NCI-H2227 treated with DMSO at 0.1 percent for 48 hours (cell line): ENCODE measurements at places on chromosomes 3 and 15.

DNA sequence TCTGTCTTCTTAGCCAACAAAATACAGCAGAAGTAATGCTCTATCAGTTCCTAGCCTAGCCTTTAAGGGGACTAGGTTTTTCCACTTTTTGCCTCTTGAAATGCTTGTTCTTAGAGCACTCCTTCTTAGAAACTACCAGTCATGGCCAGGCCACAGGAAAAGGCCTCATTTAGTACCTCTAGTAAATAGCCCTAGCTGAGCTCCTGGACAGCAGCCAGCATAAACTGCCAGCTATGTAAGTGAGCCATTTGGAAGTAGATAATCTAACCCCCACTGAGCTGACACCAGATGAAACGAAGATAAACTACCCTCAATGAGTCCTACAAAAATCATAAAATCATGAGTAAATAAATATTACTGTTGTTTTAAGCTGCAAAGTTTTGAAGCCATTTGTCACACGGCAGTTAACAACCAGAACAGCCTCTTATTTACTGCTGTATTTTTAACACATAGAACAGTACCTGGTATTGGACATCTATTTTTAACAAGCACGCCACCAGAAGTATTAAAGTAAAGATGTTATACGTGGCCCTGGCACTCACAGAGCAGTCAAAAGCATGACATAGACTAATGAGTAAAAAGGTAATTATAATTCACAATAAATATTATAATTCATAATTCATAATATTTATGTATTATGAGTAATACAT lies 12.0 kb downstream of the TBC1D5 start:
- no peak for DNase-seq

DNA sequence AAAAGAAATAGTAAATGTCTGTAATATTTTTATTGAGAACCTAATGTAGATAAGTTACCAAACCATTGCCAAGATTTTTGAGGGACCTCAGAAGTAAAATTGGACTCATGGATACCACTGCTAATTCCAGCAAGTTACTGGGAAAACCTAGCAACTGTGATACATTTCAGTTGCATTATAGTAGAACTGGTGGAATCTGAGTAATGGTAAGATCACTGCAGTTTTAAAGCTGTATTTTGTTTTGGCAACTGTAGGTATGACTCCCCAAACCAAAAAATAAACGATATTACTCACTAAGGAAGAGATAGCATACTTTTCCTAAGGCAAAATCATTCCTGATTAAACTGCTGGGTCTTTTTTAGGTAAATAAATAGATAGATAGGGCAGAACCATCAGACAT lies 54.0 kb downstream of the ARMC8 start:
- no peak for DNase-seq

DNA sequence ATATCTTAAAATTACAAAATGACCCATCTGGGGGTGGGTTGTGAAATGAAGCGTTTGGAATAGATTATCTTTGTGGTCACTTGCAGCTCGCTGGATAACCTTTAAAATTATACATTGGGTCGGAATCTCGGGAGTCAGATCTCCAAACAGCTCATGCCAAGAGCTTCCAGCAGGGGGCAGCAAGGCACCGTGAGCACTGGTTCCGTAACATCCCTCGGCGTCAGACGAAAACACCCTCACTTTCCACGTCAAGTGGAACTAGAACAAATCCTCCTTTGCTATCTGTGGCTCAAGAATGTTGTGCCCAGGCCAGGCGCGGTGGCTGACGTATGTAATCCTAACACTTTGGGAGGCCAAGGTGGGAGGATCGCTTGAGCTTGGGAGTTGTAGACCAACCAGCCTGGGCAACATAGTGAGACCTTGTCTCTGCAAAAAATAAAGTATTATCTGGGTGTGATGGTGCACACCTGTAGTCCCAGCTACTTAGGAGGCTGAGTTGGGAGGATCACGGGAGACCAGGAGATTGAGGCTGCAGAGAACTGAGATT lies 31.1 kb downstream of the UMPS start:
- peak; percentile 62 for DNase-seq

DNA sequence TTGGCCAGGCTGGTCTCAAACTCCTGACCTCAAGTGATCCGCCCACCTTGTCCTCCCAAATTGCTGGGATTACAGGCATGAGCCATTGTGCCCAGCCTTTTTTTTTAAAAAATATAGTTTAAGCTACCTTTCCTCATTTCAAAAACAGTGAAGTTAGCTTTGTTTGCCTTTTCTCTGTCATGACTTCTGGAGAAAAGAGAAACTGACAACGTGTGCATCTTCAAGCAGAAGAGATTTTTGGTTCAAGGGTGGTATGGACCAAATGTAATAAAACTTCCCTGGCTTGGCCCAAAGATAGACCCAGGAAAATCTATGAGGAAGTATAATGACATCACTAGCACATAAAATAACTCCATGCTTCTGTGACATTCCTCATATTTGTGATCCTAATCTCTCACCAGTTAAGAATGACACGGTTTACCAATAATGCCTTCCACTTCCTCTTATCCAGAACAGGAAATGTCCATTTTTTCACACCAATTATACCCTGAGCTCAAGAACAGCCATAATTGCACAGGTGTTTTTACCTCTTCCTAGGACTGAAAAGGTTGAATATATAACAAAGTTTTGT lies 781.2 kb upstream of the NR2F2 start:
- no peak for DNase-seq

GRCh38 chr3:43093006-43093405 lies 12.9 kb downstream of the POMGNT2 start:
- no peak for DNase-seq

GRCh38 chr15:33124811-33125210 lies 69.7 kb downstream of the FMN1 start:
- DNase-seq, result no peak
